Mesendoderm (in vitro differentiated cells): ENCODE measurements at places on chromosomes 3 and 15.
A peak's percentile ranks its signal among the peaks of the same experiment; 100 is the strongest.

GRCh38 chr3:6994081-6994668, 133.3 kb downstream of the GRM7 start:
- peak; percentile 43 for DNase-seq

- no peak for DNase-seq
Measured at GRCh38 chr15:59797756-59798604, 108.9 kb upstream of the BNIP2 start.

GRCh38 chr3:123511726-123512125, 62.8 kb upstream of the ADCY5 start:
- peak; percentile 31 for DNase-seq

DNA sequence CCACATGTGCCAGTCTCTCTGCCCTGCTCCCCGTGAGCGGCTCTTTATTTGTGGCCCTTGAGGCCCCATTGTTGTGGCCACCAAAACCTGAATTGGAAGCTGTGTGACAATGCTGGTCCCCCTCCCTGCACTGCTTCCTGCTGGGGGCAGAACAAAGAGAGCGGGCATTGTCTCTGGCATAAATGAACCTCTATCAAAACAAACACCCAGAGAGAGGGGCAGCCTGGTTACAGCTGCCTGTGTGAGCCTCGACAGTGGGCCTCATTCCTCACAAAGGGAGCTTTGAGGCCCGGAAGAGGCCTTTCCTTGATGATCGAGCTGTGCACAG, 152.9 kb downstream of the IGF1R start:
- DNase-seq = peak; percentile 67

GRCh38 chr15:42033214-42033873, 12.5 kb upstream of the PLA2G4E start:
- DNase-seq = no peak

DNA sequence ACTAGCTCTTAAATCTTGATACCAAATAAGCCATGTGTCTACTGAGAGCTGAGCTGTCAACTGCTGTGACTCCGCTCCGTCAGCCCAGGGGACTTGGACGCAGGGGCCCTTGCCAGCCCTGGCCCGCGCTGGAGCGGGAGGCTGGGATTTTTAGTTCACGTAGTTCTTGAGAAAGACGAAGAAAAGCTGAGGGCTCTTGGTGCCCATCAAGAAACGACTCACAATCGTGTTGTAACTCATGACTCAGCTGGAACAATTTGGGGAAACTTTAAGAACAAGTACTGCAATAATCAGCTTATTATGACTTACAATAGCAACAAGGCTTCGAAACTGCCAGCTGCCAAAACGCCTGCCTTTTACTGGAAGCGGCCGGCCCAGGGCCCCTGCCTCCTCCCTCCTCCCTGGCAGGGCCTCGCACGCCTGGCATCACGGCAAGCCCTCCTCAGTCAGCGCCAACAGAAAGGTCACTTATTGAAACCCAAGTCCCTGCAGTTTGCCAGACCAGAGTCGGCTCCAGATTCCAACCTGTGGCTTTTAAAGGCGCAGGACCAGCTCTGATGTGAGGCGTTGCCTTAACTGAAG, 60.3 kb downstream of the RGMA start:
- DNase-seq = no peak

DNA sequence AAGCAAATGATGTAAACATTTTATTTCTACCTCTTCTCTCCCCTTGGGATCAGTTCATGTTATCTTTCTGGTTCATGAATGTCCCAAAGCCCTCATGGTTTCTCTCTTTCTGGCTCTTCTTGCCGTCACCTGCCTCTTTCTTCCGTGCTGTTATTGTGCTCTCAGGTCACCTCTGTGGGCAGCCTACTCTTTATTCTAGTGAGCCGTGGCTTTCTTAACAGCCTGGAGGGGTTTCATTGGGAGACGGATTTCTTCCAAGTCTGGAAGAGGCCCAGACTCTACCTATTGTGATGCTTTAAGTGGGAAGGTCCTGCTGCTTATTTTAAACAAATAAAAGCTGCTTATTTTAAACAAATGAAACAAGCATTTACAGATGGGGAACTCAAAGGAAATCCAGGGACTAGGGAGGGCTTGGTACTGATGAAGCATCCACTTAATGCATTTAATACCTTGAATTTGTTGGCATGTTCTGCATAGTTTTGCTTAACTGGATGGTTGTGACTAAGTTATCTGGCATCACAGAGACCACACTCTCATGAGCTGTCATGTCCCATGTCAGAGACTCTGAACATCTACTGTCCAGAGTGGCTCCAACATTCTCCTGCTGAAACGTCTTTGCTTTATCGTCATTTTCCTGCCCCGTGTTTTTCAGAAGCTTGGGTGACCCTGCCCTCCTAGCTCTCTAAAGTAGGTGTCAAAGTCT, 443.3 kb downstream of the GABRG3 start:
- no peak for DNase-seq

GRCh38 chr3:12944413-12944812, 103.0 kb upstream of the RPL32 start:
- DNase-seq = no peak

GRCh38 chr3:39388741-39389248, 5.6 kb downstream of the SLC25A38 start:
- DNase-seq = no peak

DNA sequence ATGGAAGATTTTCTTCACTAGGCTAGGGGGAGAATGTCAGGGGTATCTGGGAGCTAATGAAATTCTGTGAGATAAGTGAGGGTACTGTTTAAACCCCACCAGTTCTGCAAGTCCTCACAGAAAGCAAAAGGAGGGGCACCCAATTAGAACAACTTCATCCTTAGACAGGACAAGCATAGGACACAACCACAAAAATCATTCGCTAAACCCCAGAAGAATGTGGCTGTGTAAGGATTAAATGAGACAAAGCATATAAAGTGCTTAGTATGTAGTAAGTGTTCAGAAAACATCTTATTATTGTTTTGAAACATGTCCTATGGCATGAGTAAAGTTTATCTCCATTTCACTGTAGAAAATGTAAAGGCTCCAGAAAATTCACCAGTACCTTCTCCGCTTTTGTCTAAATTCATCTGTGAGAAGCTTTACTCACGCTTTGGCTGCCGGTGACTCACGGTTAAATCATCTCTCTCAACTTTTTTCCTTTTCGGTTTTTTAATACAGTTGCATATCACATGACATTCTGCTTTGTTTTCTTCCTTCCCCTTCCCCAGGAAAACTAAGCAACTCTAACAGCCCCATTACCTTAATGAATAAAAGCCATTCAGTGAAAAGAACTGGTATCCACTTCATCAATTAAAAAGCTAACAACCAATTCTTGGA, 1.7 kb downstream of the CLRN1 start:
- DNase-seq = peak; percentile 30

DNA sequence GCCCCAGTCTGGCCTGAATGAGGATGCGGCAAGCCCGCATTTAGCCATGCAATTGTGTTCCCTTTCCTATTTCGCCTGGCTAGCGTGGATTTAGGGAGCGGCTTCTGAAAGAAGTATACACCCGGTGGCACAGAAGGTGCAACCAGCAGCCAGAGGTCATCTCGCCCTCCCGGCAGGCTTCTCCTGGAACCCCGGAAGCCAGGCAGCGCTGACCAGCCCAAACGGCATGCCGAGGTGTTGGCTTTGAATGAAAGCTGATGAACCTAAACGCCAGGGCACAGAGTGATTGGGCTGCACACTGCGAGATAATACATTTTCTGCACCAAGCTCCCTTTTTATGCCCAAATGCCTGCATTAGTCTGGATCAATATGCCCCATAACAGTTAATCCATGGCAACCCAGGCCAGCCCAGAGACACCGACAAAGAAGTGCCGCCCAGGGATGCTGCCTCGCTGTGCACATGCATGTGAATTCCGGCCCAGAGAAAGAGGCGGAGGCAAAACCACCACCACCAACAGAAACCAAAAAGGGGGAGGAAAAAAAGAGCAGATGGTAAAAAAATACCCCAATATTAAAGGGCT, 1.4 kb downstream of the SRGAP3 start:
- DNase-seq = no peak

- no peak for DNase-seq
Measured at GRCh38 chr15:100537331-100537730, 8.6 kb upstream of the CERS3 start.

DNA sequence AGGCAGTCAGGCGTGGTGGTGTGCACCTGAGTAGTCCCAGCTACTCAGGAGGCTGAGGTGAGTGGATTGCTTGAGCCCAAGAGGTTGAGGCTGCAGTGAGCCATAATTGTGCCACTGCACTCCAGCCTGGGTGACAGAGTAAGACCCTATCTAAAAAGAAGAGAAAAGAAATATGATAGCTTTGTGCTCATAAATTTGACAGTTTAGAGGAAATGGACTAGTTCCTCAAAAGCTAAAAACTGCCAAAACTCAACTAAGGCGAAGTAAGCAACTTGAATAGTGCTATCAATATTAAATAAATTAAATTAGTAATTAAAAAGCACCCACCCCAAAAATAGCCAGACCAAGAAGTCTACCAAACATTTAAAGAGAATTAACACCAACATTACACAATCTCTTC, 24.5 kb upstream of the SLC15A2 start:
- DNase-seq = no peak

- no peak for DNase-seq
Measured at GRCh38 chr3:187807086-187807862, 62.0 kb upstream of the BCL6 start.

GRCh38 chr15:35470441-35470840, 75.5 kb downstream of the DPH6 start:
- DNase-seq = no peak

GRCh38 chr3:70754314-70754713, 441.9 kb upstream of the MDFIC2 start:
- DNase-seq = no peak

GRCh38 chr3:75692061-75692460, 27.9 kb downstream of the FRG2C start:
- no peak for DNase-seq

GRCh38 chr15:40367371-40367685, 9.3 kb downstream of the DISP2 start:
- DNase-seq = no peak

DNA sequence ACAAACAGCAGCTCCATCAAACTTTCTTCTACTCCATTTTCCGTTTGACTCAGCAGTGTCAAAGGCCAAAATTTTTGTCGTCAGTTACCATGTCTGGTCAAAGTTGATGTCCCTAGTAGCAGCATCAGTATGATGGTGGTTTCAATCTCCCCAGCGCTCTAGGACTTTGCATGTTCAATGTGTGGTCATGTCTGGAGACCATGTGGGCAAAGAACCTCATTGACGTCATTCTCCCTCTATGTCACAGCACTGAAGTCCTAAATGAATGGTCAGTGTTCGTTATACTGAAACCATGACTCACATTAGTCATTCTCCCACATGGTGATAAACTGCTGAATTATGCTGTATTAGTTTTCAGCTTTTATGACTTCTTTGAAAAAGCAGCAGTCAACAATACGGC, 23.2 kb downstream of the SHC4 start:
- no peak for DNase-seq

- no peak for DNase-seq
Measured at GRCh38 chr3:150764566-150764965, 1.6 kb upstream of the SIAH2 start.

- peak; percentile 59 for DNase-seq
Measured at GRCh38 chr15:101126618-101127505, 125.0 kb downstream of the CHSY1 start.

GRCh38 chr15:100570735-100571313, 31.2 kb downstream of the LINS1 start:
- no peak for DNase-seq

GRCh38 chr3:50539356-50540286, 27.9 kb downstream of the C3orf18 start:
- no peak for DNase-seq

DNA sequence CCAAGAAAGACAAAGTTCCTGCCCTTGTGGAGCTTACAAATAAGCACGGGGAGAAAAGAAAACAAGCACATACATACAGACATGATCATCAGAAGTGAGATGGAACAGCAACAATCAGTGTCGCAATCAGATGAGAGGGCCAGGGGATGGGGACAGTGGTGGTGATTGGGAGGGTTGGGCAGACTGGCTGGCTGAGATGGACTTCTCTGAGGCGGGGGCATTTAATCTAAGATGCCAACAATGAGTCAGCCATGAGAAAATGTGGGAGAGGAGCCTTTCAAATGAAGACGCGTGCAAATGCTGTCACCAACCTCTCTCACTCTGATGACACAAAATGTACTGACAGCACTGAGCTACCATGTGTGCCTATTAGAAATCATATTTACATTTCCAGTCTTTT, 81.4 kb downstream of the NCEH1 start:
- DNase-seq = no peak

DNA sequence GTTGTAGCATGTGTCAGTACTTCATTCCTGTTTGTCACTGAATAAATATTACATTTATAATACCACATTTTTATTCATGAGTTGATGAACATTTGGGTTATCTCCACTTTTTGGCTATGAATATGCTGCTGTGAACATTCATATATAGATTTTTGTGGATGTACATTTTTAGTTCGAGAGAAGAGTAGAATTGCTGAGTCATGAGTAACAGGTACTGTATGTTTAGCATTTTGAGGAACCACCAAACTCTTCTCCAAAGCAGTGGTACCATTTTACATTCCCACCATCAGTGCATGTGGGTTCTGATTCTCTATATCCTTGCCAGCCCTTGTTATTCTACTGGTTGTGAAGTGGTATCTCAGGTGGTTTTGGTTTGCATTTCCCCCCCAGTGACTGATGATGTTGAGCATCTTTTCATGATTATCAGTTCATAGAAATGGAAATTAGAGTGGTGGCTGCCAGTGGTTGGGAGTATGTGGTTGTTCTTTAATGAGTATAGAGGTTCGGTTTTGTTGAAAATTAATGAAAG, 59.6 kb downstream of the CCDC66 start:
- DNase-seq = no peak

- no peak for DNase-seq
Measured at GRCh38 chr3:25610779-25611178, 53.9 kb downstream of the TOP2B start.

DNA sequence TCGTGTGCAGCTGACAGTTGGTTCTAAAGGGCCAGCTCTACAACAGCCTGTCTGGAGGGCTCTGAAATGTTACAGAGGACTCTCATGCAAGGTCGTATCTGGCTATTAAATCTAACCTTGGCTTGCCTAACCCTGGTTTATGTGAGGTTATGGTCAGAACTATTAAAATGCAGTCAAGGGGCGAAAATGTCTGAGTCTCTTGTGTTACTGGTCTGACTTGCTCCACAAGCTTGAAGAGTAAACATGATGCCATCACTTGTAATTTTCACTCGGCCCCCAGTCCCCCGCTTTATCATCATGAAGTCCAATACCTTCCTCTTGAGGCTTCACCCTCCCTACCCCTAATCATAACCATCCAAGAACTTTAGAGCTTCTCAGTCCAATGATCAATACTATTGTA, 9.4 kb downstream of the ENTPD3 start:
- no peak for DNase-seq

DNA sequence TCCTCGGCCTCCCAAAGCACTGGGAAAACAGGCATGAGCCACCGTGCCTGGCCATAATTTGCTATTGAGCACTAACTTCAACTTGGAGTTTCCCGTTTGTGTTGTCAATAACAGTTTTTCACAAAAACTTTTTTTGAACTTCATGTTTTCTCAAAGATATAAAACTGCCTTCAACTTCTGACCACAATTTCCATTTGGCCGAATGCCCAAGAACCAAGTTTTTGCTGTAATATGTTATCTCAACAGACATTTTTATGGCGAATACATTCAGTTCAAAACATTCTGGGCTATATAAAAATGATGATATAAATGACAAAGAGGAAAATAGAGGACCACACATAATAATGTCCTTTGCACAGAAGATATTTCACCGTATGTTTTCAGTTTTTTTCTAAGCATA, 56.4 kb downstream of the NEDD4 start:
- DNase-seq = no peak

- DNase-seq = peak; percentile 56
Measured at GRCh38 chr3:35864871-35865270, 225.5 kb downstream of the ARPP21 start.
